ENCODE measurements at places on chromosomes 6 and 20. TPM values are rescaled to one million over a fixed set of nuclear protein-coding genes. Genes with fewer than 3 reads are reported as not detected.

Gene MYCT1
- total RNA-seq = 0.46 TPM

Gene MATN4
- total RNA-seq = not detected

Gene MRAP2
- total RNA-seq = 0.59 TPM

Gene LINC00237
- total RNA-seq = not detected

Gene MOG
- not detected for total RNA-seq

Gene C6orf132
- 2.5 TPM for total RNA-seq

Gene SLC22A3
- 142 TPM for total RNA-seq

Gene CPNE5
- 0.30 TPM for total RNA-seq

Gene RGS17
- total RNA-seq = 11.3 TPM

Gene ID1
- total RNA-seq = 37.3 TPM

Gene PRDM13
- total RNA-seq = not detected

Gene CRISP2
- not detected for total RNA-seq

Gene CALHM5
- 6.1 TPM for total RNA-seq

Gene TRIM40
- total RNA-seq = not detected

Gene TSPYL4
- total RNA-seq = 8.3 TPM

Gene TCP11
- 0.46 TPM for total RNA-seq

Gene EPHA7
- under 0.01 TPM for total RNA-seq

Gene ULBP1
- total RNA-seq = 0.09 TPM

Gene KIF25
- total RNA-seq = 0.14 TPM

Gene TMEM74B
- not detected for total RNA-seq

Gene LY86
- total RNA-seq = not detected
